ENCODE measurements at places on chromosomes 1 and 21. TPM values are rescaled to one million over a fixed set of nuclear protein-coding genes. Genes with fewer than 3 reads are reported as not detected.

VHLL gene
- total RNA-seq: not detected

DNA sequence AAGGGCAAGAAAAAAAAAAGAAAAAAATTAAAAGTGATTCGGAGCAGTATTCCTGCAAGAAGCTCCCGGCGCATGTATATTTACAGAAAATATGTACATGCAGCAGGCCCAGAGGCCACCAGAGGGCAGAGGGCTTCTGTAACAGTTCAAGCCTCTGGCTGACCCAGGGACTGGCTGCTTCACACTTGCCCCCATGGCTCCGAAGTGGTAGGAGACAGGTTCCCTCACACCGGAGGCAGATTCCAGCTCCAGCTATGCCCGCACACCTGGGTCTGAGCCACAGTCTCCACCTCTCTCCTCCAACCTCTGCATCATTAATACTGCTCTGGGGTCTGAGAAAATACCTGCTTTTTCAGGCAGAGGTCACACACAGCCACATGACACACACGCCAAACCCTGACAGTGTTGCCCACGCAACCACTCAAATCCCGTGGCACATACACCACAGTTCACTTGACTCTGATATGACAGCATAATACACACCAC, 2.2 kb upstream of the ARHGAP30 start:
- peak; percentile 27 for DNase-seq

- DNase-seq: no peak
These were observed 9.9 kb downstream of the CELF3 start for GRCh38 chr1:151706464-151707415.

- DNase-seq: no peak
These were observed 82.6 kb downstream of the ATF6 start for GRCh38 chr1:161848676-161849075.

DNA sequence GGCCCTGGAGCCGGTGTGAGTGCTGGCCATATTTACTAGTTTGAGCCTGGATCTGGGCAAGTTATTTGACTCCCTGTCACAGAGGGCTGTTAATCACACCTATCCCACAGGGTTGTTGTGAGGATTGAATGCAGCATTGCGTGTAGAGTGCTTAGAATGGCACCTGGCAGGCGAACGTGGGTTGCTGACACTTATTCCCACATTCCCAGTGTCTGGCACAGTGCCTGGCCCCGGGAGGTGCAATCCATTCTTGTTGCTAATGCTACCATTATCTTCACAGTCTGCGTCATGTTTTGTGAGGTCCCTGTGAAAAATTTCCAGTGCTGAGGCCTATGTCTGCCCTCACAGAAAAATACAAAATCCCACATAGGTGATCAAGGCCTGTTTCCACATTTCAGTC, 66.1 kb downstream of the CD2 start:
- DNase-seq: peak; percentile 99
